GM20000 (cell line): ENCODE measurements at places on chromosomes 16 and 17.
A peak's percentile ranks its signal among the peaks of the same experiment; 100 is the strongest.

- no peak for DNase-seq
Measured at GRCh38 chr16:87229230-87230188, 87.7 kb downstream of the C16orf95 start.

DNA sequence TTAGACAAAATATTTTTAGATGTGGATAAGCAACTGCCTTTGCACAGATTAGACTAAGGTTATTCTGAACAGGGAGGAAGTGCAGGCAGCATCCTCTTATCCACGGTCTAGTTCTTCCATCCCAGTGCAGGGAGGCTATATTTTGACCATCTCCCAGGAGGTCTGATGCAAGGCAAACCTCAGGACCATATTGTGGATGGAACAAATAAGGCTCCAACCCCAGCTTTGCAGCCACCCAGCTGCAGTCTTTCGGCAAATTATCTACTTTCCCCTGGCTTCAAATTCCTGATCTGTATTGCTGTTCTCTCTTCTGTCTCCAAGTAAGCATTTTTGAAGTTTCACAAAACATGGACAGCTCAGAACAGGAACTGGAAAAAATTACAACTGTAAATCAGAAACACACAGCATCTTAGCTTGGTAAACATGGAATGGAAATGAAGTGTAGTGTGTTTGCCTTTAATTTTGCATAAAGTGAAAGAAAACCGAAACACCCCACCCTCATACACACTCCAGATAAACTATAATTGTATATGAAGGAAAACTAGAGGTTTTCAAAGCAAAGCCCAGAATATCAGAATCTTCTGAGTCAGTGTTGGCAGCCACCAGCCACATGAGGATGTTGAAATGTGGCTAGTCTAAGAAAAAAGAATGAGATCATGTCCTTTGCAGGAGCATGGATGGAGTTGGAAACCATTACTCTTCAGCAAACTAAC, 33.5 kb upstream of the MON1B start:
- no peak for DNase-seq

GRCh38 chr16:81779536-81780320, 637 bp downstream of the PLCG2 start:
- no peak for DNase-seq

- no peak for DNase-seq
Measured at GRCh38 chr17:51706093-51706492, 445.7 kb downstream of the UTP18 start.

GRCh38 chr17:82301916-82302567, 15.4 kb downstream of the CD7 start:
- peak; percentile 86 for DNase-seq

- DNase-seq = no peak
Measured at GRCh38 chr17:1762233-1762900, 507 bp downstream of the SERPINF1 start.

- no peak for DNase-seq
Measured at GRCh38 chr17:50440172-50440837, 14.3 kb downstream of the ACSF2 start.

- DNase-seq = no peak
Measured at GRCh38 chr16:57642160-57643135, 14.0 kb downstream of the ADGRG1 start.

DNA sequence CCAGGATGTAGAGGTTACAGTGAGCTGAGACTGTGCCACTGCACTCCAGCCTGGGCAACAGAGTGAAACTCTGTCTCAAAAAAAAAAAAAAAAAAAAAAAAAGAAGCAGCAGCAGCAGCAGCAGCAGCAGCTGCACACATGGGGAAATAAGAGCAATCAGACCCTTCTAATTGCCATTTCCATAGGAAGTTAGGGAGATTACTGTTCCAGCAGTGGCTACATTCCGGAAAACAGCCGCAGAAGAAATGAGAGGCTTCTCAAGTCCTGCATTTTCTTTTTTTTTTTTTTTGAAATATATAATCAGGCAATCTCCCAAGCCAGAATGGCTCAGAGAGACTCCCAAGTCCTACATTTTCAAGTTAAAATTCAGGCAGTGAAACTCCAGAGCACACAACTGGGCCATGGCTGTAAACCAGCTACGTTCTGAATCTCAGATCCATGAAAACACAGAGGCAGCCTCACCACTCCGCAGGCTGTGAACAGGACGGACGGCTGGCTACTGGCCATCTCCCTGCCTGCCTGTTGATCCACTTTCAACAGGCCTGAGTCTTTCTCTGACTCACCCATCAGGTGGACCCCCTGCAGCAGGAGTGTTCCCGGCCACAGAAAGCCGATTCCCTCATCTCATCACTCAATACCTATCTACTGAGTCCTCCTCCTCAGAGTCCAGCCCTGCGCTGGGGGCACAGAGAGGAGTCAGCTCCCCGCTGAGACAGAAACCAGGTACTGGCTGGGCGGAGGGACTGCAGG, 15.0 kb downstream of the TRPV1 start:
- no peak for DNase-seq

GRCh38 chr17:37744961-37745800, at the start of gene HNF1B:
Gene HNF1B, minus strand, starts transcription at chr17:37745059. Its CDS starts 175 bp downstream, at chr17:37744884.
- DNase-seq = peak; percentile 81

- peak; percentile 54 for DNase-seq
Measured at GRCh38 chr17:2087597-2088211, 32.8 kb downstream of the HIC1 start.

DNA sequence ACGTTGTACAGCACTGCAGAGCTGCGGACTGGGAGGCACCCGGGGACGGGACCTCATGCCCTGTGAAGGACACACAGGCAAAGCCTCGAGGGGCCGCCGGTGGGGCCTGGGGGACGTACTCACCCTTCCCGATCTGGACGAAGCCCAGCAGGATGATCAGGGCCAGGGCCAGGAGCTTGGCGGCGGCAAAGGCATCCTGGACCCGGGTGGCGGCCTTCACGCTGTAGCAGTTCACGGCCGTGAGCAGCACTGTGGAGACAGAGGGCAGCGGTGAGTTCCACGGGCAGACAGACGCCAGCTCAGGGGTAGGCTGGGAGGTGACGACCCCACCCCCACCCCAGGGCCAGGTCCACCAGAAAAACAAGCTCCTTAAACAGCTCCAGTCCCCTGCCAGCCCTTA, 17.7 kb downstream of the SLC7A5 start:
- DNase-seq = no peak

GRCh38 chr16:322476-323143, 29.9 kb downstream of the AXIN1 start:
- DNase-seq = no peak

GRCh38 chr17:58232707-58233156, 5.7 kb upstream of the LPO start:
- peak; percentile 74 for DNase-seq
